ENCODE measurements at places on chromosomes 3 and 15. TPM values are rescaled to one million over a fixed set of nuclear protein-coding genes. Genes with fewer than 3 reads are reported as not detected.

PLS1 gene
- 3.1 TPM for total RNA-seq

CSNK1G1 gene
- total RNA-seq: 68.3 TPM

DNA sequence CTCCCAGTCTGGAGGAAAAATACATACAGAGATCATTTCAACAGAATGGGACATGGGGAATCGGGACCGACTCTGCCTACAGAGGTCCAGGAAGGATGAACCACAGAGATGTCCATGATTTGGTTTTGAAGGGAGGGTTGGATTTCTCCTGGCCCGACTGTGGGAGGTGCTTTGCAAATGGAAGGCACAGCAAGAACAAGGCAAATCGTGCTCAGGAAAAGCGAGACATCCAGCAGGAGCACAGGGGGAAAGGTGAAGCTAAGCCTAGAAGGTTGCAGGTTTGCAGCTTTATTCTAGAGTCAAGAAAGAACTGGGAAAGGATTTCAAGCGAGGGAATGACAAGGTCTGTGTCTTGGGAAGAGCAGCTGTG, 181.9 kb downstream of the OPA1 start:
- DNase-seq: no peak

DNA sequence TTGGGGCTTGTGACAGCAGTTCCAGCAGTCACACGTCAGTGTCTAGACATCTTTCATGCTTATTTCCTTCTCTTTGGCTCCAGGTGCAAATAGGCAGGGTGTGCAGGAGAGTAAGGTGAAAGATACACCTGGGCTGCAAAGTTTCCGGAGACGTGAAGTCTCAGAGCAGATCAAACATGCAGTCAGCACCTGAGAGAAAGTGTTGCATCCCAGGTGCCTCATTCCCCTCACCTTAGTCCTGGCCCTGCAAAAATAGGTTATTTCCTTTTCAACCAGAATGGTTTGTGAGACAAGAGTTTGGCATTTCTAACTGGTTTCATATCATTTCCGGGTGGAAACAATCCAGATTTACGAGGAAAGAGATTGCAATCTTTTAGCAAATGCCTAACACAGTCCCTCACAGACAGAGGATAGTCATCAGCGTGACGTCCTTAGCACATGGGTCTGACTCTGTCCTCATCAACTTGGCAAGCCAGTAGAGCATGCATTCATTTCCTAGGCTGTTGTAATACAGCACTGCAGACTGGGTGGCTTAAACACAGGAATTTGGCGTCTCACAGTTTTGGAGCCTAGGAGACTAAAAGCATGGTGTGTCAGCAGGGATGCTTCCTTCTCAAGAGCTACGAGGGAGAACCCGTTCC, 58.2 kb upstream of the ARRDC4 start:
- DNase-seq: no peak

DNA sequence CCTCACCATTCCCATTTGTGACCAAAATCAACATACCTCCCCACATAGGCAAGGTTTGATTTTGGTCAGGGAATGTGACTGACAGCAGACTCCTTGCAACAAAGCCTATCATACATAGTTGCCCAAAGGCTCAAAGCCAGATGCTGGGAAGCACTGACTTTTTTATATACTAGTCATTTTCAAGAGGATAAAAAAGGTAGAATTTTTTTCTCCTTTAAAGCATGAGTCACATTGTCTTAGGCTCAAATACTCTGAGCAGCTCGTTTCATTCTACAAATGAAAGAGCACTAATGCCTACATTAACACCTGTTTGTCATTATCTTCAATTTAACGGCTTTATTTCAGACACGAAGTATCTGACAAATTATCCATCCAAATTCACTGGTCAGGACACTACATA, 36.2 kb downstream of the ICE2 start:
- no peak for DNase-seq
